ENCODE measurements at places on chromosomes 13 and 19.

GRCh38 chr13:80340651-80341100 lies 250 bp downstream of the SPRY2 start:
- DNase-seq = peak; percentile 30

DNA sequence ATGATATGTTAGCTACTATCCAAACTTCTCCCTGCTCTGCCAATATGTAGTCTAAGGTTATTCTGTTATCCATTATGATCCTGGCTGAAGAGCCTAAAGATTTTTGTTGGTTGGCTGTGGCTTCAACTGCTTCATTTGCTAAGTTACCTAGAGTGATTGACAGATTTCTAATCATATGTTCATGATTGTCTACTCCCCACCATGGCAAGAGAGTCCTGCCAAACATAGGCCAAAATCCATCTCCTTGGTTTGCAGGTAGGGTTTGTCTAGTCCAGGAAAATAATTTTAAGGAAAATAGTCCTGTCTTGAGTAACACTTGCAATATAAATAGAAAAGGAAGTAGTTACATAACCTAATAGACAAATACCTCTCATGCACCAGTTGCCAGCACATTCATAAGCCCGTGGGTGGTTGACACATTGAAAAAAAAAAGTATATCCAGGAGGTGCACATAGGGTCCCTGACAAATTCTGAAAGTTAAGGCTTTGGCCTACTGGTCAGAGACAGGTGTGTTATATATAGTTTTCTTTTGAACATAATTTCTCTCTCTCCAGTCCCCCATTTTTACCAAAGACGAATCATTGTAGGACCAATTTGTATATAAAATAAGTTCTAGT lies 5.4 kb upstream of the CBY2 start:
- no peak for DNase-seq

DNA sequence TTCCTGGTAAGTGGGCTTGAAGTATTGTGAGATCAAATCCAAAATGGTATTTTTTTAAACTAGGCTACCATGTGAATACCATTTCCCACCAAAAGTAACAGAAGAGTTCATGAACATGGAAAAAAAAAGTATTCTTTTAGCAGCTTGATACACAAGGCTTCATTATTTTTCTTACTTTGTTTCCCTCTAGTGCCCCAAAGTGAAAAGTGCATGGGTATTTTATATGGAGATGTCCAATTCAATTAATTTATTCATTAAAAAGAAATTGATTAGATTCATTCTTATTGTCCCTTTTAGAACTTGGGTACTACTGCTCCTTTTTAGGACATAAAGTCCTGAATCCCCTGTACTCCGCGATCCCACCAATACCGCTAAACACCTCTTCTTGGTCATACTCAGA lies 28.6 kb upstream of the SCEL start:
- no peak for DNase-seq

DNA sequence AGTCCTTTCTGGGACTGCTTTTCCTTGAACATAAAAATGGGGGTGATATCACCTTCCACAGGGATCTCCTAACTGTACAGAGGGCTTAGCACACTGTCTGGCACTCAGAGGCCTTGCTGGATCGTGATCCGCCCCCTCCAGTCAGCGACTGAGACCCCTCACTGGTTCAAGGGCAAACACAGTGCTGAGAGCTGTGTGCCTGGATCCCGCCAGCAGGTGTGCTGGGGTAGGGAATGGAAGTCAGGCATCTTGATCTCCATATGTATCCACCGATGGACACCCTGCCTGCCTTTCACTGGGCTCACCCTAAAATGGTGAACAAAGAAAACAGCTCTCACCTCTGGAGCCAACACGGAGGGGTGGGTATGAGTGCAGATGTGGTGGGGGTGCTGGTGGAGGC lies 64.3 kb downstream of the IRS2 start:
- no peak for DNase-seq

DNA sequence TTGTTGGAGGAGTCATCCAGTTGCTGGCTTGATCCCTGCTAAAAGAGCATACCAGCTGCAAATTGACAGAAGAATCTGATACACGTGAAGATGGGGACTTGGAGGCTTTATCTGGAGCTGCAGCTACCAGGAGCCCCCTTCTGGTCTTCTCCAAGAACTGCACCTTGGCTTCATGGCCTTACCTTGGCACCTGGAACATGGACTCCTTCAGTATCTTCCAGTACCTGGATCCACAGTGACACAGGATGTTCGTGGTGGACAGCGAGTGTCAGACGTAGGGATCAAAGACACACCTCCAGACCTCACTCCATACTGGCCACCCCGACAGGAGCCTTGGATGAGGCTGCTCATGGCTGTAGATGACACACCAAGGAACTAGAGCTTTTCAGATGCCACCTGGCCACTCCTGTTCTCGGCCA lies 9.9 kb upstream of the ACSBG2 start:
- DNase-seq = peak; percentile 77

- DNase-seq = no peak
These were observed 107.2 kb downstream of the CACNA1A start for GRCh38 chr19:13398780-13399726.

DNA sequence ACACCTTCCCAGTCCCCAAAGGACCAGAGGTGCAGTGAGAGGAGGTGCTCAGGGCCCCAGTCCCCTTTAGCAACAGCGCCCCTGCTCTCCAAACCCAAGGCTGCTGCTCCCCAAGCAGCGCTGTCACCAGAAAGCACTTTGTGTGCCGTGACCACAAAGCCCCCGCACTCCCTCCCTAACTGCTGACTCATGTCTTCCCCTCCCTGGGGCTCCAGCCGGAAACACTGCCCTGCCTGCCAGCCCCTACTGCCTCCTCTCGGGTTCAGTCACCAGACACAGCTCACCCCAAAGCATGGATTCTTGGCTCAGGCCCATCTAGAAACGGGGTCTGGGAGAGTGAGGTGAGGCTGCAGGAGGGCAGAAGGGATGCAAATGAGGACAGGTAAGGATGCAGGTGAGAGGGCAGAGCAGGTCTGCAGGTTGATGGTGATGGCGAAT lies 4.9 kb upstream of the TNFSF14 start:
- DNase-seq = peak; percentile 36

GRCh38 chr19:33683881-33684537 lies 62.3 kb downstream of the CHST8 start:
- DNase-seq = no peak

All from HAP-1 (cell line).